ENCODE measurements at places on chromosomes 12 and 14. TPM values are rescaled to one million over a fixed set of nuclear protein-coding genes. Genes with fewer than 3 reads are reported as not detected.

The IAPP gene
- not detected for total RNA-seq

The ACIN1 gene
- total RNA-seq: 333 TPM

The GPRC5A gene
- total RNA-seq: 0.09 TPM

The CIDEB gene
- not detected for total RNA-seq

The PROX2 gene
- not detected for total RNA-seq

The TEX22 gene
- 0.83 TPM for total RNA-seq

The SOAT2 gene
- total RNA-seq: not detected

The PLXNC1 gene
- total RNA-seq: 1.2 TPM

The PEBP1 gene
- 334 TPM for total RNA-seq

The RAPGEF3 gene
- total RNA-seq: 7.4 TPM

The KCNH3 gene
- 0.26 TPM for total RNA-seq

The APOF gene
- total RNA-seq: not detected

The FGF23 gene
- 0.24 TPM for total RNA-seq

The PKP2 gene
- total RNA-seq: 18.2 TPM

The SSTR1 gene
- 0.90 TPM for total RNA-seq

The GPHN gene
- 13.9 TPM for total RNA-seq

The RPS6KL1 gene
- 18.8 TPM for total RNA-seq

The CPNE8 gene
- total RNA-seq: 2.4 TPM

The GSKIP gene
- 28.6 TPM for total RNA-seq

The NKX2-8 gene
- not detected for total RNA-seq

The IFNG gene
- not detected for total RNA-seq

The RBM23 gene
- total RNA-seq: 77.2 TPM

The TXNRD1 gene
- 100 TPM for total RNA-seq

The HHIPL1 gene
- total RNA-seq: 2.6 TPM

The TTC6 gene
- total RNA-seq: 0.33 TPM

The KRT80 gene
- total RNA-seq: not detected

The FOXN3 gene
- 125 TPM for total RNA-seq

The SLC38A4 gene
- total RNA-seq: 0.96 TPM

The ADAM21 gene
- total RNA-seq: not detected

The CLEC4D gene
- total RNA-seq: 0.42 TPM

The HCAR1 gene
- total RNA-seq: 0.07 TPM

The NANOG gene
- total RNA-seq: 211 TPM

The GLIPR1L1 gene
- total RNA-seq: 1.9 TPM

The CRIP1 gene
- 8.8 TPM for total RNA-seq

The ALDH6A1 gene
- 36.8 TPM for total RNA-seq

The ANO2 gene
- total RNA-seq: 4.2 TPM

The DEGS2 gene
- 0.72 TPM for total RNA-seq

The KRT6C gene
- not detected for total RNA-seq

The SLC17A8 gene
- not detected for total RNA-seq

The DCD gene
- total RNA-seq: not detected

The MAP3K9 gene
- 20.0 TPM for total RNA-seq

The FAM181A gene
- not detected for total RNA-seq

The CCDC38 gene
- not detected for total RNA-seq

The AKAP5 gene
- total RNA-seq: 2.5 TPM

The ADAMTS20 gene
- total RNA-seq: 2.1 TPM

The FERMT2 gene
- 136 TPM for total RNA-seq

The RIC8B gene
- 23.8 TPM for total RNA-seq

The OR6C2 gene
- total RNA-seq: not detected

The PXN gene
- total RNA-seq: 92.8 TPM

The ZFHX2 gene
- 19.4 TPM for total RNA-seq

The ATP23 gene
- 5.1 TPM for total RNA-seq

The IRF9 gene
- 20.9 TPM for total RNA-seq

The PITPNM2 gene
- total RNA-seq: 1.2 TPM

The DBX2 gene
- not detected for total RNA-seq

The RIPK3 gene
- not detected for total RNA-seq

The OR4N5 gene
- total RNA-seq: not detected
